ENCODE measurements at places on chromosomes 3 and 15.

GRCh38 chr3:188421151-188421821 is 267.3 kb downstream of the LPP start:
- DNase-seq, result no peak

- DNase-seq, result no peak
Observed at GRCh38 chr3:34013818-34014570, 215.6 kb downstream of the PDCD6IP start.

- DNase-seq, result no peak
Observed at GRCh38 chr15:68612979-68613740, 34.4 kb downstream of the CORO2B start.

DNA sequence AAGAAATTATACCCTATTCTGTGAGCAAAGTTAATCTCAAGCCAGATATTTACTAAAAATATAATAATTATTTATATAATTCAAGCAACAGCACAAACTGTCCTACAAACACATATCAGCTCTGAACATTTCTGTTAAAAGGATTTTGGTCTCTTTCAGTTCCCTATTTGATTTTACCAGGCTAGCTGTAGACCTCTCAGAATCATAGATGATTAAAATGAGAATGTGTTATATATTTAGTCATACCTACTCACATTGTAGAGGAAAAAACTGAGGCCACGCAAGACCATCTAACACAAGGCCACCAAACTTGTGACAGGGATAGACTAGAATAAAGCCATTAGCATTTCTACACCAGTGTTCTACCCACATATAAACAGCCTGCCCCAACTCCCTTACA is 28.5 kb downstream of the ACKR4 start:
- DNase-seq, result no peak

DNA sequence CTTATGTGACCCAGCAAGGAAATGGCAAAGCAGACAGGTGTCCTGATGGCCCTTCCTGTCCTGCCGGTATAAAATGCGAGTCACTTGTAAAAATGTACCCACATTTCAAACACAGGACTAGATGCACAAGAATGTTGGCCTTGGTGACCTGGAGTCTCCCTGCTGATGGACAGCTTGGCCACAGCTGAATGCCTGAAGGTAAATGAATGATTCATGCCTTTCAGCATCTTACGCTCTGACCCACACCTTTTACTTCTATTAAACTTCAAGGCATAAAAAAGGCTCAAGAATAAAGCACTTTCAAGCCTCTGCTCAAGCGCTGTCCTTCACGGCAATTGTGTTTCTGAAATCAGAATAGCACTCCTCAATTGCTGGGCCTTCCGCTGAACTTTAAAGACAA is 228.0 kb upstream of the SLCO3A1 start:
- DNase-seq, result no peak

GRCh38 chr3:106485217-106485616 is 616.4 kb upstream of the CBLB start:
- no peak for DNase-seq

DNA sequence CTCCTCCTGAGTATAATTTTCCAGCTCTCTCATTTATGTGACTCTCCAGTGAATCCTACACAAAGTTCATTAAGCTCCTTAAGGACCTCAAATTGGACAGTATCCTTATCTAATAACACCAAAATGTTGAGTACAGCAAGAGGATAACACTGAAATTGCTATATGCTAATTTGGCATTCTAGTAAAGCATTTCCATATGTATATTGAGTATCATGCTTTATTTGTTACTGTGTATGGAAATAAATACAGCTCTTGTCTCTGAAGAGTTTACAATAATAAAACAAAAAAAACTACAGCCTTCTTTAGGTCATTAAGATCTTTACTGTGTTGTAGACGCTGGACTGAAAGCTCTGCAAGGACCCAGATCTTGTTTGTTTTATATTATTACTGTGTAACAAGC is 1341.3 kb downstream of the ROBO1 start:
- DNase-seq, result no peak

DNA sequence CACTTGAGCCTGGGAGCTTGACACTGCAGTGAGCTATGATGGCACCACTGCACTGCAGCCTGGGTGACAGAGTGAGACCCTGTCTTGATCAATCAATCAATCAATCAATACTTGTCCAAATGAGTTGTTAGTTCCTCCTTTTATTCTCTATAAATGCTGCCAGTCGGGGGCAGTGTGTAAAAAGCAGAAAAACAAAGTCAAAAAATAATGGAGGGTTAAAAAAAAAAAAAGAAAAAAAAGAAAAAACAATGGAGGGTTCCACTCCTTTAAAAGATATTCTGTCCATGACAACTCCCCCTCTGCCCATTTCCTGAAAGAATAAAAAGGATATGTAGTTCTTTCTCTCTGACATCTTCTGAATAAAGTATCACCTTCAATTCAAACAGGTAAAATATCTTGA is 1068.6 kb downstream of the FHIT start:
- DNase-seq, result no peak

Data from activated CD8-positive, alpha-beta memory T cell treated with anti-CD3 and anti-CD28 coated beads for 4 hours (primary cell).